RWPE1 (cell line): ENCODE measurements at places on chromosomes 16 and 17.

DNA sequence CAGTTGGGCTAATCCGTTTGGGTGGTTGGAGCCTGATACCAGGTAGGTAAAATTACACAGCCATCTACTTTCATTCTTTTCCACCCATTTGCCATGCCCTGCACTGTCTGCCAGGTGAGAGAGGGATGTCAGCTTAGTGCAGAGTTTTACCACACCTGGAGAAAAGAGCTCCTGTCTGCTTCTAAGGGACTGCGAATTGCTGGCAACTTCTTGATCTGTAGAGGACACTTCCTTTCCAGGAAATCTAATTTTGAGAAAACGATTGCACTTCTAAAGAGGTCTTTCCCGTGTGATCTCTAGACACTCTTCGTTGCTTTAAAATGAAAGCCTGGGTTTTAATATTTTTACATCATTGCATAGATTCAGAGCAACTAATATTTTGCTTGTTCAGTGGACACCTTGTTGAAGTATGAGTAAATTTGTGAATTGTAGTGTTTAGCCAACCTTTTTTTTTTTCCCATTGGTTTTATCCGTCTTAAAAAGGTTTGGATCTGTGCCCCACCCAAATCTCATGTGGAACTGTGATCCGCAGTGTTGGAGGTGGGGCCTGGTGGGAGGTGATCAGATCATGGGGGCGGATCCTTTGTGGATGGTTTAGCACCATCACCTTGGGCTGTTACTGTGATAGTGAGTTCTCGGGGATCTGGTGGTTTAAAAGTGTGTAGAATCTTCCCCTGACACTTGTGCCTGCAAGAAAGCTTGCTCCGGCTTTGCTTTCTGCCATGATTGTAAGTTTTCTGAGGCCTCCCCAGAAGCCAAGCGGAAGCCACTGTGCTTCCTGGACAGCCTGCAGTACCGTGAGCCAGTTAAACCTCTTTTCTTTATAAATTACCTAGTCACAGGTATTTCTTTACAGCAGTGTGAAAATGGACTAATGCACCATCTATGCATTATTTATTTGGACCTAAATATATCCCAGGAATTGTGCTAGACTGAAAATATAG lies 104.6 kb downstream of the PRKCA start:
- no peak for DNase-seq

DNA sequence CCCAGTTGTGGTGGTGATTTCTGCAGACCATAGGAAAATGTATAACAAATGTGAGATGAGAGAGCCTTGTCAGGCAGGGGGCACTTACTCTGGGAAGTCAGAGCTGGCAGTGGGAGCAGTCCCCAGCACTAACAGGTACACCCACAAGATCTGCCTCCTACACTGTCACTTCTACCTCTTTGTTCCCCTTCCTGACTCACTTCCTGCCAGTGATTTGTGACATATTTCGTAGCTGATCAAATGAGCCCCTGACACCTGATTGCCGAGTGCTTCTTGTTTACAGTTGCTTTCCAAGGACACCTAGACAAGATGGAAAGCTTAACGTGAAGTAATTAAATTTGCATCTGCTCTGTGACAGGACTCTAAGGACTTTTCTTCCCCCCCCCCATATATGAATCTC lies 40.5 kb downstream of the FTO start:
- no peak for DNase-seq

DNA sequence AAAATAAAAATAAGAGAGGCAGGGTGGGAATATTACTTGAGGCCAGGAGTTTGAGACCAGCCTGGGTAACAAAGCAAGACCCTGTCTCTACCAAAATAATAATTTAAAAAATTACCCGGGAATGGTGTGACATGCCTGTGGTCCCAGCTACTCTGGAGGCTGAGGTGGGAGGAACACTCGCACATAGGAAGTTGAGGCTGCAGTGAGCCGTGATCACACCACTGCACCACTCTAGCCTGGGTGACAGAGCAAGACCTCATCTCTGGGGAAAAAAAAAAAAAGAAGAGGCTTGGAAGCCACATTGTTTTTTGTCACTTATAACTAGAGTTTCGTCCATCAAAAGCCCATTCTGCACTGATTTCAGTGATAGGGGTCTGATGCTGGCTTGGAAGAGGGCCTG lies 3.3 kb upstream of the TMEM235 start:
- DNase-seq, result no peak

DNA sequence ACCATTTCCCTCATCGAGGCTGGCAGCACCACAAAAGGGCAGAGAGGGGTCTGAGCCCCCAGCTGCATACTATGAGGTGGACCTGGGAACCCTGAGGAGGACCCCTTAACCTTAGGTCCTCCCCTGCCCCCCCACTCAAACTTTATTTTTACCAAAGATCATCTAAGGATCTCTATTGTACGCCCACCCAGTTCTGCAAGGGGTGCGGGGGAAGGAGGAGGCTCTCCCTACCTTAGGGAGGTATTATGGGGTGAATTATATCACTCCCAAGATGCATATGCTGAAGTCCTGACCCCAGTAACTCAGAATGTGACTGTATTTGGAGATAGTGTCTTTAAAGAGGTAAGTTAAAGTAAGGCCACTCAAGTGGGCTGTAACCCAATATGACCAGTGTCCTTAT lies 26.8 kb upstream of the EMP2 start:
- no peak for DNase-seq

DNA sequence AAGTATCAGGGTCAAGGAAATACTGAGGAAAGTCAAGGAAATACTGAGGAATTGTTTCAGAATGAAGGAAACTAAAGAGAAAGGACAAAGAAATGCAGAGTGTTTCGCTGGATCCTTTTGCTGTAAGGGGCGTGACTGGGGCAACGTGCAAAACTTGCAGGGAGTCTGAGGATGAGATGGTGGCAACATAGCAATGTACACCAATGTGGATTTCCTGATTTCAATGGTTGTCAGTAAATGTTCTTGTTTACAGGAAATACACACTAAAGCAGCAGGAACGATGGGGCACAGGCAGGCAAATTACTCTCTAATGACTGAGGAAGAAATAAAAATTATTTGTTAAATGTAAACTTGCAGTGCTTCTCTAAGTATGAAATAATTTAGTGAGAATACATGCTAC lies 34.4 kb downstream of the ZZEF1 start:
- DNase-seq, result no peak

GRCh38 chr17:2734939-2735338 lies 14.5 kb downstream of the CCDC92B start:
- DNase-seq, result no peak
